ENCODE measurements at places on chromosomes 5 and 9. TPM values are rescaled to one million over a fixed set of nuclear protein-coding genes. Genes with fewer than 3 reads are reported as not detected.

- no peak for DNase-seq
Measured at GRCh38 chr5:17160756-17161040, 56.7 kb upstream of the BASP1 start.

DNA sequence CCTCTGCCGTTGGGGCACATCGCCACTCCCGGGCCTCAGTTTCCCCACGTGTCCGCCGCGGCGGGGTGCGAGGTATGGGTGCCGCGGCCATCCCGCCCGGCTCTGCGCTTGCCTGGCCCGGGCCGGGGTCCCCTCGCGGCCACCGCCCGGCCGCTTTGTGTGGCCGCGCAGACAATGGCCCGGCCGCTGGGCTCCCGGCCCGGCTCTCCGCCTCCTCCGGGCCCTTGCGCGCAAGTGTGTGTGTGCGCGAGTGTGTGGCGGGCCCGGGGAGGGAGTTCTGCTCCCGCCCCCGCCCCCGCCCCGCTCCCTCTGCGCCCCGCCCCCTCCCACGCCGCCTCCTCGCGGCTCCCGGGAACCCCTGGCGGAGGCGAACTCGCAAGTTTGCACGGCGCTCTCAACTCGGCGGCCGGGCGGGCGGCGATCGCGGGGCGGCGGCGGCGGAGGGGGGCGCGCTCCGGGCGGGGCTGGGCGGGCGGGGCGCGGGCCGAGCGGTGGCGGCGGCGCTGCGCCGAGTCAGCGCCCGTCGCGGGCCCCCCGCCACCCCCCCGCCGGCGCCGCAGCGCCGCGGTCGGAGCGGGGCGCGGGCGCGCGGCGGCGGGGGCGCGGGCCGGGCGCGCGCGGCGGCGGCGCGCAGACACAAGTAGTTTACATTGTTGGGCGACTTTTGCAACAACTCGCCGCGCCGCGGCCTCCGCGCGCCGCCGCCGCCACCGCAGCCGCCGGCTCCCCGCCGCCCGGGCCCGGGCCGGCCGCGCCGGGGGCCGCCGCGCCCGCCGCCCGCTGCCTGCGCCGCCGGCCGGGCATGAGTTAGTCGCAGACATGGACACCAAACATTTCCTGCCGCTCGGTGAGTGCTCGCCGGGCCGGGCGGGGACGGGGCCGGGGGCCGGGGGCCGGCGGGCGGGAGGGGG is at the start of gene RXRA:
Gene RXRA, plus strand, starts transcription at position 643 of the 911 bp plus-strand sequence. Its CDS starts 177 bp downstream, at position 820.
- peak; percentile 50 for DNase-seq

DNA sequence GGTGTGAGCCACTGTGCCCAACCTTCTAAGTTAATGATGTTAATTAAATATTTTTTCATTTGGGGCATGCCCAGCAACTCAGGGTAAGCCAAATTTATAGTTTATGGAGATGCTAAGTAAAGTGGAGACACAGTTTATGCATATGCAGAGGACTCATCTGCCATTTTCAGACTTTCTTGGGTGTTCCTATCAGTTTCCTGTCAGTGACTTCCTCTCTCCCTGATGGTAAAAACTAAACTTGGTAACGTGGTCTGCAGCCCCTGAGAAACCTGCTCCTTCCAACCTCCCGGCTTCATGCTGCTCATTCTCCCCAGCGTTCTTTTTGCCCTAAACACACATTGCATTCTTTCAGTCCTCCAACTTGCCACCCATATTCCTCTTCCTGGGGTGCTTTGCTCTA is 48.4 kb upstream of the TUT7 start:
- DNase-seq, result no peak

- no peak for DNase-seq
Measured at GRCh38 chr5:78761840-78762239, 113.3 kb upstream of the LHFPL2 start.

- no peak for DNase-seq
Measured at GRCh38 chr5:34866989-34867471, 28.1 kb downstream of the TTC23L start.

DNA sequence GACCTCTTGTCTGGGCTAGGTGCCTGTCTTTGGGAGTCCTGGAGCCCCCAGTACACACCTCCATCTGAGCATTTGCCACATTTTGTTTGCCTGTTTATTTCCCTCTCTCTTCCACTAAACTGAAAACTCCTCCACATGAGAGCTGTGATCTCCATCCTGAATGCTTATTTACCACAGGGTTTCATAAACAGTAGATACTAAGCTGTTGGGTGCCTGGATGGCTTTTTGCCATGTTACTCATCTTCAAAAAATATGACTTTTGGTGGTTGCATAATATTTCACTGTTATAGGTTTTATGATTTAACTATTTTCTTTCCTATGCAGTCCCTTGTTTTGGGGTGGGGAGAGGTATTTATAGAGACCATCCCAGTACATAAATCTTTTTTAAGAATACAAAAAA is 99.6 kb downstream of the APBA1 start:
- DNase-seq, result no peak

- no peak for DNase-seq
Measured at GRCh38 chr5:145393426-145393825, 441.7 kb downstream of the PRELID2 start.

DNA sequence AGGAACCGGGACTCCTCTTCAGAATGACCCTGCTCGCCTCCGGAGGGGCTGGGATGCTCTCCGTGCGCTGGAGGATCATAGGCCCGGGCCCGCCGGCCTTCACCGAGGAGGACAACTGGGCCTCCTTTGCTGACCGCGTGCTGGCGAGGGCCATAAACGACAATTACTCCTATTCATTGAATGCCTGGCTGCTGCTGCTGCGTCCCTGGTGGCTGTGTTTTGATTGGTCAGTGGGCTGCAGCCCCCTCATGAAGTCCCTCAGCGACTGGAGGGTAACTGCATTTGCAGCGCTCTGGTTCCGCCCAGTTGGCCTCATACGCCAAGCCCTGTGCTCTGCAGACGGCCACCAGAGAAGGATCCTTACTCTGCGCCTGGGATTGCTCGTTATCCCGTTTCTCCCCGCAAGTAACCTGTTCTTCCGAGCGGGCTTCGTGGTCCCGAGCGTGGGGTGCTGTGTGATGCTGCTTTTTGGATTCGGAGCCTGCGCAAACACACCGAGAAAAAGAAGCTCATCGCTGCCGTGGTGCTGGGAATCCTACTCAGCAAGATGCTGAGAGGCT is 16.6 kb downstream of the OR2V1 start:
- DNase-seq, result no peak

- no peak for DNase-seq
Measured at GRCh38 chr9:90259311-90260246, 383.0 kb downstream of the DIRAS2 start.

DNA sequence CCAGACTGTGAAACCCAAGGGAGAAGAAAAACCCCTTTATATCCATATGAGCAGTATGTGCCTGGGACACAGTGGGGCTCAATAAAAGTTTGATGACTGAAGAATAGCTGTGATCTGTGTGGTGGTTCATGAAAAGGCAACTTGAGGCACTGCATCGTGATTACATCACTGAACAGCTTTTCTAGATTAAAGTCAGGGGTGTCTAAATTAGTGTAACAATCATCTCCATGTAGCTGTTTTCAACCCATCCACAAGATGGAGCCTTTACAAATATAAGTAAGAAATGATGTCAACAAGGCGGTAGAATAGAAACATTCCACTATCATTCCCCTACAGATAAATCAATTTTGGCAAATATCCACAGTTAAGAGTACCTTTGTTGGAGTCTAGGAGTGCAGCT is 55.5 kb downstream of the PRRC1 start:
- no peak for DNase-seq

- DNase-seq, result peak; percentile 61
Measured at GRCh38 chr9:110255463-110256379, 586 bp downstream of the TXN start.

GRCh38 chr5:32158679-32158975 is 15.5 kb downstream of the GOLPH3 start:
- no peak for DNase-seq

DNA sequence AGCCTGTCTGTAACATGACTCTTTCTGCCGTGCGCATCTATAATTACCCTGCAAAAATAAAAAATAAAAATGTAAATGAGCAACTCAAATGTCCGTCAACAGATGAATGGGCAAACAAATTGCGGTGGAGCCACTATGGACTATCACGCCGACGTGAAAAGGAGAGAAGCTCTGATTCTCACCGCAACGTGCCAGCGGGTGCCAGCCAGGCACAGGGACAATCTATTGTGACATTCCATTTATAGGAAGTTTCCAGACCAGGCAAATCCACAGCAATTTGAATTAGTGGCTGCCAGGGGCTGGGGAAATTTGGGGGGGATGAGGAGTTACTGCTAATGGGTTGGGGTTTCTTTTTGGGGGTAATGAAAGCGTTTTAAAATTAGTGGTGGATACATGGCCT is 96.8 kb downstream of the VAV2 start:
- DNase-seq, result no peak

- DNase-seq, result no peak
Measured at GRCh38 chr9:31745468-31745867, 639.0 kb upstream of the ACO1 start.

DNA sequence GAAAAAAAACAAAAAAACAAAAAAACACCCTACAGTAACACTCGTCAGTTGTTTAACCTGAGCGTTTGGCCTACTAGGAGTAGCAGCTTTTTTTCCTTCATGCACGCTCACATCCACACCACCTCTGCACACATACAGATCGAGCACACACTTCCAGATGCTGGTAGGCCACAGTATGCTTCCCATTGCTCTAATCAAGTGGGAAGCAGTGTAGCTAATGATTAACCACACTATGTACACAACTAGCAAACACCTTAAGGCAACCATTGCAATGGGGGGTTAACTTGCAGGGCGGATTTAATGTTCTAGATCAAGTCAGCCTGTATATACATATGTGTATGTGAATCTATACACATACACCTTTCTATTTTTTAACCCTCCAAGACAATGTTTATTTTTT is 65.5 kb upstream of the GLRX start:
- DNase-seq, result no peak

- peak; percentile 30 for DNase-seq
Measured at GRCh38 chr5:8184455-8185063, 315.6 kb downstream of the MTRR start.

DNA sequence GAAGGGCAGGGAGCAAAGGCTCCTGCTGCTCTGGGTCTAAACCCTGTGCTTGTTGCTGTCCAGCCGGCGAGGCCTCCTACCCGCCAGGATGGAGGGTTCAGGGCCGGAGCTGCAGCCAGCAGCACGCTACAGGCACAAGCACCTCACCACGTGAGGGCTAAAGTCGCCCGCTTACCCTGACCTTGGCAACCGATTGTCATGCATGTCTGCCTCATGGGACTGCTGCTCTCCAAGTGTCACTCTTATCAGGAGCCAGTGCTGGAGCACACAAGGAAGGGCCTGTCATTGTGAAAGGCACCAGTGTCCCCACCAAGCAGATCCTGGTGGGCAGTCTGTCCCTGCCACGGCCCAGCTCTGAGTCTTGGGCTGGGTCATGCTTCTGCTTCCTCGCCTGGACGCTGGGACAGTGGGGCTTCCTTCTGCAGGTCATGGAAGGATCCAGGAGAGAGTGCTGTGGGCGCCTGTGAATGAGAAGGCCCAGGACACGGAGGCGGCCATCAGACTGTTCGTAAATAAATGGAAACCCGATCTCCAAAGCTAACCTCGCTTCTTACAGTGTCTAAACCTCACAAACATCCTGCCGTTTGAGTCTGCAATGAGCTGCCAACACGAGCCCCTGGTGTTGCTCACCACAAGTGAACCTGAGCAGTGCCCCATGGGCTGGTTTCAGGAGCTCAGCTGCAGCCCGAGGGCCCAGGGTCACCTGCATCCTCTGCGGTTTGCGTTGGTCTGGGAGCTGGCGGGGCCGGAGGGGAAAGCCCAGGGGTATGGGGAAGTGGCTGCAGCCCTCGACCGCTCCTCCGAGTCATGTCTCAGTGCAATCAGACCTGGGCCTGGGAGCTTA is 58.2 kb upstream of the RXRA start:
- no peak for DNase-seq

DNA sequence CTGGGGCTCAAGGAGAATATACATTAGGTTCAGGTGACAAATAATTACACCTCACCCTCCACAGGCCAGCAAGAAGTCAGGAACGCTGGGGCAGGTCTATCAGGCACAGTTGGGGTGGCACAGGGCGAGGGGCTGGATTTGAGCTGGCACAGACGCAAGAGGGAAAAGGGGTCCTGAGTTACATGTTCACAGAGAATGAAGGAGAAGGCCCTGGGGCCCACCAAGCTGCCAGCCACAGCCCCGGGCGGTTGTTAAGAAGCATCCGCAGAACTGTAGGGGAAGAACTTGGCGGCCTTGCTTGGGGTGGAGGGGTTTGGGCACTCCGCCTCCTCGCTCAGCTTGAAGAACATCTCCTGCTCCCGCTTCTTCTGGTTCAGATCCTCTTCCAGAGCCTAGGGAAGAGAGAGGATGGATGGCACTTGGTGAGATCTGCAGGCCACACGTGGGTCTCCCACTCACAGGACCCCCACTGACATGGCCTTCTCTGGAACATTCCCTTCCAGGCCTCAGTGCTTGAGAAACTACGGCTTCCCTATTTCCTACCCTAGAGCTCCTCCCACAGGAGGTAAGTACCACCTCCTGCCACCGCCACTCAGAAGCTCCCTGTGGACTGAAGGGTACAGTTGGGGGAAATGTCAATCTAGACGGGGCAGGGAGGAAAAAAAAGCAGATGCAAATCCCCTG is 38.3 kb upstream of the FBXW11 start:
- DNase-seq, result no peak

- DNase-seq, result no peak
Measured at GRCh38 chr9:338602-339001, 123.9 kb downstream of the DOCK8 start.

- DNase-seq, result no peak
Measured at GRCh38 chr9:111916234-111916645, 19.6 kb downstream of the UGCG start.

GRCh38 chr5:123720955-123721354 is 209.0 kb downstream of the CSNK1G3 start:
- peak; percentile 59 for DNase-seq

- DNase-seq, result no peak
Measured at GRCh38 chr5:94397508-94397907, 220.9 kb downstream of the KIAA0825 start.

DNA sequence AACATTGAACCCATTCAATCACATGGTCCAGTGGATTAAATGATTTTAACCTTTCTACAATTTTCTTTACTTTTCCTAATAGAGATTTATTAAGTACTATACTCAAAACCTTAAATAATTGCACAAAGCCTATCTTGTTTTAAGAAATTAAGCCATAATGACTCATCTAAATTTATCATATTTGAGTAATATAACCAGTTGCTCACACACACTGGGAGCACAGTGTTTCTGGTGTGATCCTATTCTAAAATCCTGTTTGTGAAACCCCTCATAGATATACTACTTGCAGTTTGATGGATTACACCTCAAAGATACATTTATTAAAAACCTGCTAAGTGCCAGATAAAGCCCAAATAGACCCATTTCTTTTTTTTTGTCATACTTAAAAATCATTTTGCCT is 668.3 kb upstream of the CDH18 start:
- no peak for DNase-seq

The AHRR gene
- total RNA-seq, result 1.2 TPM

The SOX30 gene
- total RNA-seq, result not detected

The PCDHA4 gene
- total RNA-seq, result 1.9 TPM

The C9orf50 gene
- not detected for total RNA-seq

The PDLIM4 gene
- total RNA-seq, result not detected

The IL31RA gene
- total RNA-seq, result 1.6 TPM

The C9orf153 gene
- not detected for total RNA-seq

The LRRC26 gene
- total RNA-seq, result not detected

The IPO11 gene
- 36.5 TPM for total RNA-seq

The ZDHHC11B gene
- total RNA-seq, result 2.3 TPM

The GDNF gene
- 0.31 TPM for total RNA-seq

The PLPPR1 gene
- not detected for total RNA-seq

The RICTOR gene
- 18.7 TPM for total RNA-seq

Data from A172 (cell line).